ENCODE measurements at places on chromosomes 6 and 20. TPM values are rescaled to one million over a fixed set of nuclear protein-coding genes. Genes with fewer than 3 reads are reported as not detected.

DNA sequence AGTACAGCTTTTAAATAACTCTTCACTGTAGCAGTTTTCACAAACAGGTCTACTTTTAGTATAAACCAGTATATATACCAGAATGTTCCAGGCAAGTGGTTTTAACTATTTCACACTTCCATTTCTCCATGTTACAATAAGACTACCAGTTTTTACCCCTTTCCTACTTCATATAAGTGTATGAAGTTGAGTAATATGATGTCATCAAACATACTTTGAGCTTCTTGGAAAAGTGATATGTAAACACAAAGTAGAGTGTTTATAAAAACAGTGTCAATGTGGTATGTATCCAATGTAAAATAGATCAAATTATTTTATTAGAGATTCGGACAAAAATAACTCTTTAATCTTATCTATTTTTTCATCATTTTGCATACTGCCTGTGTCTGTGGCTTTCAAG lies 2.5 kb upstream of the PAQR8 start:
- DNase-seq: no peak
- H3K4me1 ChIP-seq: peaks cover 27% of the 10 kb centered on the region
- H3K36me3 ChIP-seq: peaks cover 4% of the 10 kb centered on the region
- H3K4me3 ChIP-seq: no peak overlapping the region
- no peaks in the 10 kb centered on the region for H3K27me3 ChIP-seq
- H3K27ac ChIP-seq: no peak overlapping the region

Gene TRIM40
- 0.22 TPM for total RNA-seq

DNA sequence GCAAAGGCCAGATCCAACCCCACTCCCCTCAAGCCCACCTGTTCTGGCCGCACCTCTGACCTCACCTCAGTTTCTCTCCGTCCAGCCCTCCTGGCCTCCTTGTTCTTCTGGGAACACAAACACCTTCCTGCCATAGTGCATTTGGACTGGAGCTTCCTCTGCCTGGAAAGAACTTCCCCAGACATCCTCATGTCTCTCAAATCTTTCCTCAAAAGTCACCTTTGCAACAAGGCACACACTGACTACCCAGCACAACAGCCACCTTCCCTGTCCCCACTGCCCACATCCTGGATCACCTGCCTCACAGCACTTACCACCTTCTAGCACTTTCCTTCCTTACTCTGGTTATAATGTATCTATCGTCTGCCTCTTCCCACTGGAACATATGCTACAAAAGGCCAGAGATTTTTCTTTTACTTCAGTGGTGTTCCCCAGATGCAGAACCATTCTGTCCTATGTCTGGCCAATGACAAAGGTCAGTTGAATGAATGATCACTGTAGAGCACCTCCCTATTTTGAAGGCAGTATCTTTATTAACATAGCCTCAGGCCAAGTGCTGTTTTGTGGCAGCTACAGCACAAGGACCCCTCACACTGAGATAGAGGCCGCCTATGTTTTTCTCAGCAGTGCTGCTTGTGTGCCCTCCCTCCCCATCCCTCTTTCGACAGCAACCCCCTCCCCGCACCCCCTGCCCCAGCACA lies 4.1 kb downstream of the HLA-B start:
- H3K36me3 ChIP-seq: peaks cover 25% of the 10 kb centered on the region
- H3K4me3 ChIP-seq: peak overlapping the region; percentile 91
- no peak for DNase-seq
- peak overlapping the region; percentile 100 for H3K27ac ChIP-seq
- no peaks in the 10 kb centered on the region for H3K27me3 ChIP-seq

Gene CCN6
- not detected for total RNA-seq

GRCh38 chr6:110665600-110665999 lies 149.7 kb downstream of the CDK19 start:
- H3K36me3 ChIP-seq: peaks cover 10% of the 10 kb centered on the region
- H3K27ac ChIP-seq: no peak overlapping the region
- DNase-seq: no peak
- H3K27me3 ChIP-seq: no peaks in the 10 kb centered on the region
- no peak overlapping the region for H3K4me3 ChIP-seq
- peaks cover 8% of the 10 kb centered on the region for H3K4me1 ChIP-seq

DNA sequence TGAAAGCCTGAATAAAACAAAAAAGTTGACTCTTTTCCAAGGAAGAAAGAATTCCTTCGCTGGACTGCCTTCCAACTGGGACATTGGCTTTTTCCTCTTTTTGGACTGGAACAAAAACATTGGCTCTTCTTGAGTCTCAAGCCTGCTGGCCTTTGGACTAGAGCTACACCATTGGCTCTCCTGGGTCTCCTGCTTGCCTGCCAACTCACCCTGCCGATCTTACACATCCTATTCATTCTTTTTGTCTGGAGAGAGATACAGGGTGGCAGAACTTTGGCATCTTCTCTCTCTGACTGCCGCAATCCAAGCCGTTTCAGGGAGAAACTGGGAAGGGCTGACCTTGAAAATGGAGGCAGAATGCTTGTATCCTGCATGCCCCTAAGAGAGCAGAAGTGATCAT lies 20.2 kb downstream of the DDO start:
- H3K4me1 ChIP-seq: peaks cover 5% of the 10 kb centered on the region
- no peaks in the 10 kb centered on the region for H3K36me3 ChIP-seq
- H3K4me3 ChIP-seq: no peak overlapping the region
- no peak overlapping the region for H3K27ac ChIP-seq
- peaks cover 21% of the 10 kb centered on the region for H3K27me3 ChIP-seq

- peaks cover 32% of the 10 kb centered on the region for H3K27me3 ChIP-seq
- H3K4me1 ChIP-seq: peaks cover 5% of the 10 kb centered on the region
- no peak overlapping the region for H3K27ac ChIP-seq
- no peaks in the 10 kb centered on the region for H3K36me3 ChIP-seq
Measured at GRCh38 chr20:63032861-63033793, 26.4 kb upstream of the BHLHE23 start.

GRCh38 chr20:36340593-36340990 lies 34.5 kb downstream of the DLGAP4 start:
- H3K4me1 ChIP-seq: no peaks in the 10 kb centered on the region
- peaks cover 3% of the 10 kb centered on the region for H3K36me3 ChIP-seq
- no peak for DNase-seq
- H3K27me3 ChIP-seq: peaks cover 37% of the 10 kb centered on the region

Gene SLC22A23
- 6.3 TPM for total RNA-seq

Gene RFX6
- total RNA-seq: not detected

GRCh38 chr20:11553603-11554002 lies 364.1 kb upstream of the BTBD3 start:
- H3K27me3 ChIP-seq: no peaks in the 10 kb centered on the region
- no peak for DNase-seq
- H3K27ac ChIP-seq: no peak overlapping the region
- H3K4me3 ChIP-seq: no peak overlapping the region
- H3K36me3 ChIP-seq: no peaks in the 10 kb centered on the region

DNA sequence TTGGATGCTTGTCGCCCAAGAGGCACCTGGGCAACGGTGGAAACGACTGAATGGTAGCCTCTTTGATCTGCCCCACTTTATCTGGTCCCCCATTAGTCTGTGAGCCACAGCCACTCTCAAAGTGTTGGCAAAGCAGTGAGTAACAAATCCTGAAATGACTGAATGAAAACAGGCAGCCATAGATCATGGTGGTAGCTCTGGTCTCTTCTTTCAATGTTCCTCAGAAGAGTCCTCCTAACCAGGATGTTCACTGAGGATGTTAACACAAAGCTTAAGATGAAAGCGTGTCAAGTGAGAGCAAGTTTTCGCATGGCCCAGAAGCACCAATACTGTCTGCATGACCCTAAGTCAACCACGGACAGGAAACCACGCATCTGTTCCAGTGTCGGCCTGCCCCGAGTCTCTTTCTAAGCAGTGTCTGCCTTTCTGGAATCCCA lies 107.3 kb downstream of the IRF4 start:
- H3K4me1 ChIP-seq: peaks cover 41% of the 10 kb centered on the region
- DNase-seq: no peak
- no peaks in the 10 kb centered on the region for H3K27me3 ChIP-seq
- peaks cover 2% of the 10 kb centered on the region for H3K36me3 ChIP-seq

- H3K27ac ChIP-seq: no peak overlapping the region
- H3K4me3 ChIP-seq: no peak overlapping the region
- DNase-seq: no peak
- no peaks in the 10 kb centered on the region for H3K36me3 ChIP-seq
- H3K4me1 ChIP-seq: peaks cover 2% of the 10 kb centered on the region
- H3K27me3 ChIP-seq: peaks cover 42% of the 10 kb centered on the region
Measured at GRCh38 chr20:52004018-52004417, 187.6 kb downstream of the ZFP64 start.

Gene GGTLC1
- total RNA-seq: not detected

DNA sequence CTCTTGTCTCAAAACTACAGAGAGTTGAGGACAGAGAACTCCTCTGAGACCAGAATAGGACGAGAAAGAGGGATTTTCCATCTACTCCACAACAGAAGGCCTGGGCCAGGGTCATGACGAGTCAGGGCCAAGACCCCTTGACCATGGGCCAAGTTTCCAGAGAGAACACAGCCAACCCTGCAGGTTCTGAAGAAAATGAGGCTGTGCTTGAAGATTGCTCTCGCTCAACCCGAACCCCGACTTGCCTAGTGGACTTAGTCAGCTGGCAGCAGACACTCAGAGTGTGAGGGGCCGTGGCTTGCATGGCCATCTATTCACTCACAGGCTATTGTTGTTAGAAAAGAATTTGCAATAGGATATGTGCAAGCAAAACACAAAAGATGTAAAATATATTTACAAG lies 54.5 kb downstream of the TMEM242 start:
- no peaks in the 10 kb centered on the region for H3K4me1 ChIP-seq
- no peak for DNase-seq
- H3K36me3 ChIP-seq: no peaks in the 10 kb centered on the region
- H3K4me3 ChIP-seq: no peak overlapping the region

DNA sequence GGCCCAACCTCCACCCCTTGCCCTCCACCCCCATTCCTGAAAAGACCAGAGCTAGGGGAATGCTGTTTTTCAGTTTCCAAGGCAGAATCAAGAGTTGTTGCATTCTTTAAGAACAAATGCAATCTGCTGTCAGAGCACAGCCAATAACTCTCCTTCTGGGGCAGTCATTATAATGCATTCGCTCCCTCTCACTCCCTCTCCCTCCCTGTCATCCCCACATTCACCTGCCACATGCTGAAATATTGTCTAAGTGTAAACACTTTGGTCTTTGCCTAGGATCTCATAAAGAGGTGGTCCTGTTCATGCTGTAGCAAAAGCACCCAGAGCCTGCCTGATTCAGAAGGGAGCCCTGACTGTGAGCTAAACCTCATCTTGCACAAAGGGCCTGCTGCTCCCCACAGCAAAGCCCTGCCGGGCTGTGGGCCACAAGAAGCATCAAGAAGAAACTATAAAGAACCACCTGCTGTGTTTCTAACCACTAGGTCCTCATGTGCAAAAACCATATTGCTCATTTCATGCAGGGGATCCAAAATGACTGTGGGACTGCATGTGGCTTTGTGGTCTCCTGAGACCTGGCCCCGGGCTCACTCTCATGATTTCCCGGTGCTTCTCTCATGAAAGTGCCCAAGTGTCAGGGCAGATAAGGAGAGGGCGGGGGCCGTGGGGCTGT lies 85.6 kb downstream of the GPR6 start:
- H3K4me1 ChIP-seq: peaks cover 3% of the 10 kb centered on the region
- no peak overlapping the region for H3K27ac ChIP-seq
- no peak overlapping the region for H3K4me3 ChIP-seq
- peaks cover 93% of the 10 kb centered on the region for H3K27me3 ChIP-seq
- DNase-seq: no peak
- peaks cover 3% of the 10 kb centered on the region for H3K36me3 ChIP-seq

GRCh38 chr6:9982215-9982614 lies 432.7 kb downstream of the TFAP2A start:
- H3K4me1 ChIP-seq: no peaks in the 10 kb centered on the region
- H3K27me3 ChIP-seq: no peaks in the 10 kb centered on the region
- H3K27ac ChIP-seq: no peak overlapping the region
- no peak for DNase-seq

DNA sequence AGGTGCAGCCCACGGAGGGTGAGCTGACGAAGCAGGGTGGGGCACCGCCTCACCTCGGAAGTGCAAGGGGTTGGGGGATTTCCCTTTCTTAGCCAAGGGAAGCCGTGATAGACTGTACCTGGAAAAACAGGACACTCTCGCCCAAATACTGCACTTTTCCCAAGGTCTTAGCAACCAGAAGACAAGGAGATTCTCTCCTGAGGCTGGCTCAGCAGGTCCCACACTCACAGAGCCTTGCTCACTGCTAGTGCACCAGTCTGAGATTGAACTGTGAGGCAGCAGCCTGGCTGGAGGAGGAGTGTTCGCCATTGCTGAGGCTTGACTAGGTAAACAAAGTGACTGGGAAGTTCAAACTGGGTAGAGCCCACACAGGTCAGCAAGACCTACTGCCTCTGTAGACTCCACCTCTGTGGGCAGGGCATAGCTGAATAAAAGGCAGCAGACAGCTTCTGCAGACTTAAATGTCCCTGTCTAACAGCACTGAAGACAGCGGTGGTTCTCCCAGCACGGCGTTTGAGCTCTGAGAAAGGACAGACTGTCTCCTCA lies 28.0 kb downstream of the SYNE1 start:
- no peak for DNase-seq
- H3K36me3 ChIP-seq: no peaks in the 10 kb centered on the region
- no peak overlapping the region for H3K27ac ChIP-seq
- no peaks in the 10 kb centered on the region for H3K4me1 ChIP-seq

GRCh38 chr6:81985191-81985590 lies 232.7 kb upstream of the TENT5A start:
- H3K27me3 ChIP-seq: no peaks in the 10 kb centered on the region
- no peak overlapping the region for H3K4me3 ChIP-seq
- peaks cover 3% of the 10 kb centered on the region for H3K36me3 ChIP-seq
- no peaks in the 10 kb centered on the region for H3K4me1 ChIP-seq

- no peak overlapping the region for H3K4me3 ChIP-seq
- no peaks in the 10 kb centered on the region for H3K4me1 ChIP-seq
- H3K27me3 ChIP-seq: no peaks in the 10 kb centered on the region
- H3K36me3 ChIP-seq: no peaks in the 10 kb centered on the region
- H3K27ac ChIP-seq: no peak overlapping the region
- DNase-seq: no peak
Measured at GRCh38 chr20:16020971-16021370, 552.3 kb downstream of the KIF16B start.

DNA sequence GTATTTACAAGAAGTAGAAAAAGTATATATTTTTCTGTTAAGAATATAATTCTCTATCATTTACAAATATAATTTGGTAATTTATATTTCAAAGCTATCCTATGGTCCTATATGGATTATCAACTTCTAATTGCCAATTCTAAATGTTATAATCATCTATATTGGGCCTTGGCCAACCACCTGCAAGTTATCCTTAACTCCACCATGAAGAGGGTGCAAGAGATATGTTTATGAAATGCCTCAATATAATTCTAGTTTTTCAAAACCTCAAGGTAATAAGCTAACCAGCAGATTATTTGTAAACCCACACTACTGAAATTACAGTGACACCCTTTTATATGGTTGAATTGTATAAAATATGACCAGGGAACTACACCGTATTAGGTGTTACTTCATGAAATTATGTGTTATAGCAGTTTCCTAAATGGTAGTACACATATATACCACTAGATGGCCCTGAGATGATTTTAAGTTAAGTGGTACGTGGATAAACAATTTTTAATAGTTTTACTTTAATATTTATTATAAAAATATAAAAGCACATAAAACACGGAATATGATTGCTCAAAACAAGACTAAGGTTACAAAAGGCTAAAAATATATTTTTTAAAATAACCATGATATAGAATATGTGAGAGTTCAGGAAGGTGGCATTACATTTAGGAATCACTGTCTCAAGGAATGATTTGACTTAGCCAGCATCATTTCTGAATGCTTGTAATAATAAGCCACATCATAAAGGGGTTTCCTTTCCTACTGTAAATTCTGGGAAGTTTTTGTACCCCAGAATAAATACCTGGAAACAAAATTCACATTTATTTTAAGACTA lies 9.8 kb upstream of the PNISR start:
- DNase-seq: no peak
- no peaks in the 10 kb centered on the region for H3K27me3 ChIP-seq
- peaks cover 2% of the 10 kb centered on the region for H3K4me1 ChIP-seq
- no peak overlapping the region for H3K27ac ChIP-seq
- no peak overlapping the region for H3K4me3 ChIP-seq

Measured in T-helper 17 cell (primary cell).